ENCODE measurements at places on chromosomes 7 and 10. TPM values are rescaled to one million over a fixed set of nuclear protein-coding genes. Genes with fewer than 3 reads are reported as not detected.

HACD1 gene
- 23.1 TPM for total RNA-seq

OPN4 gene
- not detected for total RNA-seq

ZNF138 gene
- 3.9 TPM for total RNA-seq

GATA3 gene
- total RNA-seq = not detected

GRM3 gene
- total RNA-seq = not detected

ANKRD30A gene
- not detected for total RNA-seq

CSTF2T gene
- total RNA-seq = 20.0 TPM

USP54 gene
- 9.9 TPM for total RNA-seq

MRC1 gene
- total RNA-seq = not detected

PDLIM1 gene
- 24.3 TPM for total RNA-seq

LRMDA gene
- total RNA-seq = 1.0 TPM

ITIH5 gene
- 49.3 TPM for total RNA-seq

CH25H gene
- total RNA-seq = 8.2 TPM

ADAM8 gene
- 2.0 TPM for total RNA-seq

ELOVL3 gene
- total RNA-seq = 0.66 TPM

DNA sequence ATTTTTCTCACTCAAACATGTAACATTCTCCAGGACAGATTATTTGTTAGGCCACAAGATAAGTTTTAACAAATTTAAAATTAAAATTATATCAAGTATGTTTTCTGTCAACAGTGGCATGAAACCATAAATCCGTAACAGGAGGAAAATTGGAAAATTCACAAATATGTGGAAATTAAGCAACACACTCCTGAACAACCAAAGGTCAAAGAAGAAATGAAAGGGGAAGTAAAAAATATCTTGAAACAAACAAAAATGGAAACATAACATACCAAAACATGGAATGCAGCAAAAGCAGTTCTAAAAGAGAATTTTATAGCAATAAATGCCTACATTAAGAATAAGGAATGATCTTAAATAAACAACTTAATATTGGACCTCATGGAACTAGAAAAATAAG lies 147.3 kb downstream of the ZEB1 start:
- no peaks in the 10 kb centered on the region for H3K4me1 ChIP-seq
- peaks cover 11% of the 10 kb centered on the region for H3K36me3 ChIP-seq
- no peak overlapping the region for H3K27ac ChIP-seq
- no peak for DNase-seq
- H3K4me3 ChIP-seq = no peak overlapping the region
- H3K27me3 ChIP-seq = no peaks in the 10 kb centered on the region

- no peak for DNase-seq
- H3K4me1 ChIP-seq = no peaks in the 10 kb centered on the region
- no peak overlapping the region for H3K27ac ChIP-seq
- H3K4me3 ChIP-seq = no peak overlapping the region
Observed at GRCh38 chr7:158063850-158064610, 523.6 kb downstream of the PTPRN2 start.

DNA sequence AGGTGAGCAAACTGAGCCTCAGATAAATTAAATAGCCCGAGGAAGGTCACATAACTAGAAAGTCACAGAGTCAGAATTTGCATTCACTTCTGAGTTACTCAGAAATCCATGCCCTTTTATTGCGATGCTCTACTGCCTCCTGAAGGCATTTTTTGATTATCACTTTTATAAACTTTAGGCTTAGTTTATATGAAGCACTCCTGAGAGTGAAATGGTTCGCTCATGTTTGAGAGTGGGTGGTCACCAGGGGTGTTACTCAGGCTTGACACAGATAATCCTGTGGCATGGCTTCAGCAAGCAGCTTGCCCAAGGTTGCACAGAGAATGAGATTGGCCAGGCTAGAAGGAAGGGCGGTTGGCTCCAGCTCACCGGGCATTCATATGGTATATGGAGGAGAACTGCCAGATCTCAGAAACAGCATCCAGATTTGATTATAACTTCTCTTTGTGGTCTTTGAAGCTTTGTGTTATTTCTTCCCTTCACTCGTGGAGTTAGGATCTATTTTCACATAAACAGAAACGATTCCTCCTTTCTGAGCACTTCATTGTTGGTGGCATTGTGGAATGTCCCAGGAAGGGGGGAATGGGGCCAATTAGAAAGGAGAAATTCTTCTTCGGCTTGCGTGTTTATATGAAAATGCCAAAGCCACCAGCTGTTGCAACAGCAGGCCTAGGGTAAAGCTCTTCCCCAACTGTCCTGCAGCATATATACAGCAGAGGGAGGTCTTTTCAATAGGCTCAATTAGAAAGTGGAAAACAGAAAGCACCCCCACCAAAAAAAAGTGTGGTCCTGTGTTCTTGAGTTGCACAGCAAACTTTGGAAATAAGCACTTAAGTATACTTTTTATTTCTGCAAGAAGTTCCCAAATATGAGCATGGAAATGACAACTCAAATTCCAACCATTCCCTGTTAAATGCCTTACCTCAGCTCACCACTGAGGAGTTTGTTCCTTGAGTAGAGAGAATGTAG lies 628.8 kb downstream of the SUGCT start:
- H3K27ac ChIP-seq = peak overlapping the region; percentile 8
- no peaks in the 10 kb centered on the region for H3K36me3 ChIP-seq
- no peak overlapping the region for H3K4me3 ChIP-seq
- peaks cover 5% of the 10 kb centered on the region for H3K4me1 ChIP-seq
- peak; percentile 64 for DNase-seq

DNA sequence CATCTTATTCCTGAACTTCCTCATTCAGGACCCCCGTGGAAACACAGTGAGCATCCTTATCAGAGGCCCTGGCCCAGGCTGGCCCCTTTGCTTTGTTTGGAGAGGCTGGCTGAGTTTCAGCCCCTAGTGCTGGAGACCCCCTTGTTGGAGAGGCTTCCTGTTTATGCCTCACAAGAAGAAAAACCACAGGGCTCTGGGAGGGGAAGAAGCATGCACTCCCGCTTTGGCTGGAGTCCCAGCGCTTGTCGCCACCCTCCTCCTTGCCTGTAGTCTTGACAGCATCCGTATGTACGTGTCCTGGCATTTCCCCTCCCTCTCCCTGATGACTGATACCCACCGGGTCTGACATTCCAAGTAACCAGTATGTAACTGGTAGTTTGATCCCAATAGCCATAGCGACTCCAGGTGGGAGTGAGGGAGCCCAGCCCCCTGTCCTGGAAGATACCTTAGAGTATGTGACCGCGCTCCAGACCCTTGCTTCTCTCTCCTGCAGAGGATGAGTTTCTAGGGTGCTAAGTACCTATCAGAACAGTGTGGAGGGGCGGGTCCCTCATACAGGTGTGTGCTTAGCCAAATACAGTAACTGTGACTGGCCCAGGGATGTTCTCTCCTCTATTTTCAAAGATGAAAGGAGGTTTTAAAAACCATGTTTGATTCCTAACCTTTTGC lies 6.9 kb upstream of the ATP6V0E2 start:
- DNase-seq = peak; percentile 66
- H3K4me1 ChIP-seq = no peaks in the 10 kb centered on the region
- no peak overlapping the region for H3K27ac ChIP-seq
- peaks cover 3% of the 10 kb centered on the region for H3K36me3 ChIP-seq
- no peak overlapping the region for H3K4me3 ChIP-seq
- no peaks in the 10 kb centered on the region for H3K27me3 ChIP-seq

GRCh38 chr10:97939446-97939990 lies 89.9 kb downstream of the GOLGA7B start:
- no peak overlapping the region for H3K27ac ChIP-seq
- H3K27me3 ChIP-seq = no peaks in the 10 kb centered on the region
- no peak for DNase-seq
- no peaks in the 10 kb centered on the region for H3K4me1 ChIP-seq
- H3K4me3 ChIP-seq = no peak overlapping the region
- H3K36me3 ChIP-seq = no peaks in the 10 kb centered on the region

DNA sequence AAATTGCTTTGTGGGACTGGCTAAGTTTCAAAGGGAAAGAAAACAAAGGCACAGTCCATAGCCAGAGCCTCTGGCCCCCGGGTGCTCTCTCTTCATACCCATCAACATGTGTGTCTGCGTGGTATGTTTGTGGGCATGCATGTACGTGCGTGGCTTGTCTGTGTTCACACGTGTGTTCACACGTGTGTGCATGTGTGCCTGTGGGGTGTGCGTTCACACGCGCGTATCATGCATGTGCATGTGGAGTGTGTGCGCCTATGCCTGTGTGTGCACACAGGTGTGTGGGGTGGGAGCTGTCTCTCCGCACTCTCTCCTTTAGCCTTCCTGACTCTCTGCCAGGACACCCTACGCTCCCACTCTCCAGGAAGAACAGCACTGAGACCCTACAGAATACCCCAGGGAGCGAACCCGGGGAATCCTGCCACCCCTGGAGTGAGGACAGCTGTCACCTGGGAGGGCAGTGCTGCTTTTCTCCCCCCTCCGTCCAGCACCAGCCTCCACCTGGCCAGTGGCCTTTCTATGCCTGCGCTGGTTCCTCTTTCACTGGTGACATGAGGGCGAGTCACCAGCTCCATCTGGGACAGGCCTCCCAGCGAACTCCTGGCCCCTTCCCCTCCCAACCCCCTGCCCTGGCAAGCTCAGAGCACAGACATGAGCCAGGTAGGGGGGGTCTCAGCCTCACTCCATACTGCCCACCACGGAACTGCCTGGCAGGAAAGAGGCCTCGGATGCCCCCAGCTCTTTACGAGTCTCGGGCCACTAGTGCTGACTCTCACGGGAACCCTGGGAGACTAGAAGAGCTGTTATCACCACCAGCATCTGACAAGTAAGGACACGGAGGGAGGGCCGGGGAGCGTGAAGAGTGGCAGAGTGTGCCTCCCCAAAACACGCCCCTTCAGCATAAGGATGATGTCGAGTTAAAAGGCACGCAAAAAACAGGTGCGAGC lies 16.5 kb downstream of the WDR86 start:
- H3K36me3 ChIP-seq = no peaks in the 10 kb centered on the region
- peaks cover 7% of the 10 kb centered on the region for H3K27me3 ChIP-seq
- H3K4me3 ChIP-seq = no peak overlapping the region

GRCh38 chr7:38478404-38478803 lies 152.8 kb downstream of the AMPH start:
- H3K4me3 ChIP-seq = no peak overlapping the region
- H3K36me3 ChIP-seq = no peaks in the 10 kb centered on the region
- H3K4me1 ChIP-seq = no peaks in the 10 kb centered on the region
- no peak overlapping the region for H3K27ac ChIP-seq

GRCh38 chr10:5038733-5039132 lies 35.1 kb upstream of the AKR1C2 start:
- peak; percentile 14 for DNase-seq
- no peak overlapping the region for H3K4me3 ChIP-seq
- H3K4me1 ChIP-seq = no peaks in the 10 kb centered on the region
- no peaks in the 10 kb centered on the region for H3K36me3 ChIP-seq
- no peaks in the 10 kb centered on the region for H3K27me3 ChIP-seq

- no peak for DNase-seq
- no peak overlapping the region for H3K27ac ChIP-seq
- no peaks in the 10 kb centered on the region for H3K27me3 ChIP-seq
- no peaks in the 10 kb centered on the region for H3K4me1 ChIP-seq
Observed at GRCh38 chr7:25840209-25840792, 311.7 kb upstream of the NFE2L3 start.

- no peak for DNase-seq
- H3K36me3 ChIP-seq = no peaks in the 10 kb centered on the region
- H3K27ac ChIP-seq = no peak overlapping the region
- H3K27me3 ChIP-seq = no peaks in the 10 kb centered on the region
- H3K4me1 ChIP-seq = no peaks in the 10 kb centered on the region
Observed at GRCh38 chr10:128560993-128561392, 434.8 kb upstream of the MKI67 start.

DNA sequence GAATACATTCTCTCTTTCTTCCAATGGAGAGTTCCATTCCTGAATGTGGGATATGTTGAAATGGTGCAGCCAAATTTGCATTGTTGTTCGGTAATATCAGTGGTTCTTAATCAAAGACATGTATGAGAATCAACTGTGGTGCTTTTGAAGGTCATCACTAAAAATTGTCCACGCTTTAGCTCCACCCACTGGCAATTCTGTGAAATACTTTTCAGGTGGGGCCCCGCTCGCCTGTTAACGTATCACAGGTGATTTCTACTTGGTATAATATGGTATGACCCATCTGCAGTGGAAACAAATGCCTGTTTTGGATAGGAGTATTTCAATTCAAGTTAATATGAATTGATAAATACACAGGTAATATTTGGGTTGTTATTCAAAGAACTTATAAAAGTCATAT lies 178.4 kb downstream of the NSUN6 start:
- no peaks in the 10 kb centered on the region for H3K36me3 ChIP-seq
- H3K27ac ChIP-seq = no peak overlapping the region
- no peaks in the 10 kb centered on the region for H3K27me3 ChIP-seq
- H3K4me1 ChIP-seq = no peaks in the 10 kb centered on the region
- H3K4me3 ChIP-seq = no peak overlapping the region

DNA sequence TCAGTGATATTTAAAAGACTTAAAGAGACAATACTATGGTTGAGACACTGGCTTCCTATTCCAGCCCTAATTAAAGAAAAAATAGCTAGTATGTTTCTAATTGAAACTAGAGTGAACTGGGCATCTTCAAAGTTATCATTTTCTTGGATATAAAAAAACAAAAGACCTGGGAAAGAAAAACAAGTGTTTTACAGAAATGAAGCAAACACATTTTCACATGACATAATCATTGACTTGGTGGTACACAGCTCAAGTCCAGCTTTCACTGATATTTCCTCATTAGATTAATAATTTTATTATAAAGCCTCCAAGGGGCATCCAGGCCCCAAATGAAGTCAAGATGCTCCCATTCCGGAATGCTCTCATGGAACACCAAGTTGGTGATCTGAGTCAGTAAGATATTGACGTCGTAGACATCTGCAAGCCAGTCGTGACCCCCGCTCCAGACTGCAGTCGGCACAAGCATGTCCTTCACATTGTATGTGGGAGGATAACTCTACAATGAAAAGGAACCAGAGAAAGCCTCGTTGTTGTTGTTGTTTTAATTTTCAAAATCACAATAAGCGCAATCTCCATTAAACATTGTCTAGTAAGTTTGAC lies 7.5 kb upstream of the CH25H start:
- no peaks in the 10 kb centered on the region for H3K4me1 ChIP-seq
- no peak for DNase-seq
- H3K4me3 ChIP-seq = no peak overlapping the region
- peaks cover 3% of the 10 kb centered on the region for H3K36me3 ChIP-seq
- H3K27ac ChIP-seq = no peak overlapping the region

GRCh38 chr7:102376964-102377466 lies 19.1 kb upstream of the PRKRIP1 start:
- no peaks in the 10 kb centered on the region for H3K4me1 ChIP-seq
- H3K36me3 ChIP-seq = no peaks in the 10 kb centered on the region
- no peak for DNase-seq
- no peak overlapping the region for H3K27ac ChIP-seq

DNA sequence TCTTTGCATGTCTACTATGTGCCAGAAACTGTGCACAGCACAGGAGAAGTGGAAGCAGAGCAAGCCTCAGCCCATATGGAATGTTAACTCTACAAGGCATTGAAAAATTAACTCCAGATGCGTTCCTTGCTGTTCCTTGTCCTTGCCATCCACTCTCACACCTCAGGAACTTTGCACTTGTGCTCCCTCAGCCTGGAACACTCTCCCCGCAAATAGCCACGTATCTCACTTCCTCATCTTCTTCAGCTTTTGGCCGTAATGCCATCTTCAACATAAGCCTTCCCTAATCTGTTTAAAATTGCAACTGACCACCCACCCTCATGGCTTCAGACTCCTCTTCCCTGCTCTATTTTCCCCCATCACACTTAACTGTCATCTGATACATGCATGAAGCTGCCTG lies 83.2 kb upstream of the CAPZA2 start:
- no peak overlapping the region for H3K27ac ChIP-seq
- no peak overlapping the region for H3K4me3 ChIP-seq
- no peaks in the 10 kb centered on the region for H3K27me3 ChIP-seq
- peaks cover 3% of the 10 kb centered on the region for H3K36me3 ChIP-seq
- DNase-seq = no peak
- H3K4me1 ChIP-seq = peaks cover 44% of the 10 kb centered on the region

- H3K4me1 ChIP-seq = peaks cover 2% of the 10 kb centered on the region
- no peaks in the 10 kb centered on the region for H3K36me3 ChIP-seq
- H3K27me3 ChIP-seq = no peaks in the 10 kb centered on the region
Observed at GRCh38 chr7:112206991-112207592, 597 bp downstream of the ZNF277 start.

Data from fibroblast of lung (primary cell).